ENCODE measurements at places on chromosomes 1 and 21. TPM values are rescaled to one million over a fixed set of nuclear protein-coding genes. Genes with fewer than 3 reads are reported as not detected.

Gene ICOSLG
- not detected for total RNA-seq

Gene LRRN2
- total RNA-seq: not detected

Gene DNALI1
- 9.6 TPM for total RNA-seq

Gene LHX8
- total RNA-seq: not detected

Gene CELA2A
- not detected for total RNA-seq

Gene SIM2
- total RNA-seq: not detected

Gene RAD54L
- 6.1 TPM for total RNA-seq

Gene TNFRSF18
- total RNA-seq: 1.9 TPM

Gene KLHDC7A
- not detected for total RNA-seq

Gene CYP2J2
- 0.18 TPM for total RNA-seq

Gene TAL1
- not detected for total RNA-seq

Data from myometrial cell (primary cell).